Prostate gland (tissue), 2 donors: ENCODE measurements at places on chromosomes 2 and 18. TPM values are rescaled to one million over a fixed set of nuclear protein-coding genes. Genes with fewer than 3 reads are reported as not detected.

ADD2 gene
- 0.32 TPM for total RNA-seq

DNA sequence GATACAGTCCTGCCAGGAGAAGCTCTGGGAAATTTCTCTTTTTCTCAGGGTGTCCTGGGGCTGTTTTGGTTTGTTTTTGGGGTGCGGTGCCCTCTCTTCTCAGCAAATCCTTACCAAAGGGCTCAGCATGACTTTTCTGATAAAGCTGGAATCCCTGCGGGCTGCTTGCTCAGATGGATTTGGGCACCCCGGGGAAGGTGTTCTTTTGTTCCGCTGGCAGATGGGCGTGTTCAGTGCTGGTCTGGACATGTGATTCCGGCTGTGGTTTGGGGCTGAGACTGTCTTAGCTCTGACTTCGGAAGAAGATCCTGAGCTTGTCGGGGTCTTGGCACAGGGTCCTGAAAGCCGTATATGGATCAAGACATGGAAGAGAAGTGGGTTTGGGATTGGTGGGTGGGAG is 134.2 kb upstream of the SPRED2 start:
- no peaks in the 10 kb centered on the region for H3K27me3 ChIP-seq
- H3K36me3 ChIP-seq = no peaks in the 10 kb centered on the region
- H3K4me3 ChIP-seq = no peak overlapping the region
- H3K4me1 ChIP-seq = no peaks in the 10 kb centered on the region
- H3K27ac ChIP-seq = no peak overlapping the region

EVX2 gene
- 1.6 TPM for total RNA-seq

GRCh38 chr2:183227176-183227575 is 102.9 kb downstream of the NUP35 start:
- no peaks in the 10 kb centered on the region for H3K4me1 ChIP-seq
- no peak for DNase-seq
- no peaks in the 10 kb centered on the region for H3K36me3 ChIP-seq
- no peaks in the 10 kb centered on the region for H3K27me3 ChIP-seq
- no peak overlapping the region for H3K4me3 ChIP-seq

DNA sequence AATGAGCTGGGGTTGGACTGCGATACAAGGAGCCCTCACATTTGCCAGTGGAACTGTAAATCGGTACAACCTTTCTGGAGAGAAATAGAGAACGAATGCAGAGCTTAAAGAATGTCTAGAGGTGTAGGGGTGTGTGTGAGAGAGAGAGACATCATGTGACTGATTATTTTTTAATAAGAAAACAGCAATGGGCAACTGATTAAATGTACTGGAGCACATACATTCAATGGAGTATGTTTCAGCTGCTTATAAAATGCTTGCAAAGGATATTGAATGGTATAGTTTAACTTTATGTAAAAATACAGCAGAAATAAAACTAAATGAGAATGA is 391 bp upstream of the TMEM17 start:
- H3K27me3 ChIP-seq = no peaks in the 10 kb centered on the region
- H3K4me1 ChIP-seq = no peaks in the 10 kb centered on the region
- peak overlapping the region; percentile 68 for H3K4me3 ChIP-seq
- DNase-seq = no peak

IL1RL1 gene
- 1.3 TPM for total RNA-seq

GRCh38 chr18:79468119-79468789 is 72.5 kb downstream of the NFATC1 start:
- H3K36me3 ChIP-seq = no peaks in the 10 kb centered on the region
- peaks cover 5% of the 10 kb centered on the region for H3K4me1 ChIP-seq
- H3K27me3 ChIP-seq = no peaks in the 10 kb centered on the region
- no peak overlapping the region for H3K4me3 ChIP-seq

EFR3B gene
- total RNA-seq = 1.6 TPM

DNA sequence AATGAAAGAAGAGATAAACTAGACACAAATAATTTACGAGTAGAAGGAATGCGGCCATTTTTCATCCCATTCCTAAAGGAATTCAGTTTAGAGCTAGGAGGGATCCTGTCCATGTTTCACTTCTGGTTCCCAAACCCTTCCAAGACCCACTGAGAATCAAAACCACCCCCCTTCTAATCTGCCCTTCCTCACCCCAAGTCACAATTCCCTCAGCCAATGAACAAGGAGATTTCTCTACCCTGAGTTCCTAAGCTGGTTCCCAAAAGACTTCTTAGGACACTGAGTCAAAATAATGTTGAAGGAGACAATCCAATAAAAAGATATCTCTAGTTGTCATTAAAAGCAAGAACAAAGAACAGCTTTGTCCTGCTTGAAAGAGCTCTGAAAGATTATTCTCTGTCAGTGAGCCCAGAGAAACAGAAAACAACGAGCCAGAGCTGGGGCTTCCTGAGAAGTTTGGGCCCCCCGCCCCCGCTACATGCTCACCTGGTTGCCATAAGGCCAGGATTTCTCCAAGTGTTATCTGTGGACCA is 45.7 kb downstream of the STK39 start:
- no peak overlapping the region for H3K4me3 ChIP-seq
- peak overlapping the region; percentile 59 for H3K27ac ChIP-seq
- no peaks in the 10 kb centered on the region for H3K36me3 ChIP-seq

KCNG2 gene
- total RNA-seq = 3.7 TPM

DNA sequence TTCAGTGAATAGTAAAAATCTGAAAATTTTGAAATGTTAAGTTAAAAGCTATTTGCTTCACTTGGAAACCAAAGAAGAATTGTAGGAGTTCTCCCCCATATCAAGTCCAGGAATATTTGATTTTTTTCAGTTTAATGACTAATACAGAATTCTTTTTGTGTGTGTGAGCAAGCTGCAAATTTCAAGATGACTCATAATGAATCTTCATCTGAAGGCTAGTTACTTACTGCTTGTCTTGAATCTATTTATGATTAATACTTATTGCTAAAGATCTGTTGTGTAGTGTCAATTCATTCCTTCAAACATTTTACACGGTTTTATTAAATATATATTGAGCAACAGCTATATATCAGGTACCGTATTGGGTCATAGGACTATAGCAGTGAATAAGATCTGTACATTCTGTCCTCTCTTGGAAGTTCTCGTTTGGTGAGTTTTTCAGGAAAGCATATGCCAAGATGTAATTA is 47.8 kb upstream of the CAVIN2 start:
- no peak for DNase-seq
- H3K36me3 ChIP-seq = no peaks in the 10 kb centered on the region
- no peaks in the 10 kb centered on the region for H3K4me1 ChIP-seq
- H3K27me3 ChIP-seq = no peaks in the 10 kb centered on the region

DNA sequence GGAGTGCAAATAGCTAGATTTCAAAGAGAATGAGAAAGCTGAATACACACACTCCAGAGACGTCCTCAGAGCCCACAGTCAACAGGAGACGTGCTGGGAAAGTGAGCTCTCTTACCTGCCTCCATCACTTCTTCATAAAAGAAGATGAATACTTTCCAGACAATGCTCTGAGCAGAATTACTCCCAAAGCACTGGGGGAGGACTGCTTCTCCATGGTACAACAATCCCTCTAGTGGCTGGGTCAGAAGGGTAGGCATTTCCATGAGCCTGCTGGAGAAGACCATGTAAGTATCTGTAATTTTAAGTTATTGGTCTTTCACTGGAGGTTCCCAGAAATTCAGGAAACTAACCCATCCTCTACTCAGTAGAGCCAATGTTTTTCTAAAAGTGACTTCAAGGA is 190.3 kb downstream of the RBM43 start:
- H3K27ac ChIP-seq = no peak overlapping the region
- H3K4me3 ChIP-seq = no peak overlapping the region
- H3K36me3 ChIP-seq = no peaks in the 10 kb centered on the region
- DNase-seq = no peak
- H3K27me3 ChIP-seq = no peaks in the 10 kb centered on the region

SEH1L gene
- total RNA-seq = 35.9 TPM
